ENCODE measurements at places on chromosomes 12 and 14.

DNA sequence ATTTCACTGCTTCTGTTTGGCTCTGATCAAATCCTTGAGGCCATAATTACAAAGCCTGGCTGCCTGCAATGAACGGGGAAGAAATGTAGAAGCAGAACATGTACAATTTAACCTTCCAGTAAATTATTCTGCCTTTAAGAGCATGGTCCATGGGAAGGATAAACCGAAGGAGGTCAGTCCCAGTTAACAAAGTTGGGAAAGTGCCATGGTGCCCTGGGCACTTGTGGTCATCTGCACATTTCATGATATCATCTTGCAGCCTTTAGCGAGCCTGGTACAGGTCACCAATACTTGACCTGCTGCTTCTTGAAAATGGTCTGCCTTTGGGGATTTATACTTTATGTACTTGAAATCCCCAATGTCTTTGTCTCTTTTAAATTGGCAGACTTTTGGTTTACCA is 175.9 kb upstream of the KITLG start:
- no peak for DNase-seq

DNA sequence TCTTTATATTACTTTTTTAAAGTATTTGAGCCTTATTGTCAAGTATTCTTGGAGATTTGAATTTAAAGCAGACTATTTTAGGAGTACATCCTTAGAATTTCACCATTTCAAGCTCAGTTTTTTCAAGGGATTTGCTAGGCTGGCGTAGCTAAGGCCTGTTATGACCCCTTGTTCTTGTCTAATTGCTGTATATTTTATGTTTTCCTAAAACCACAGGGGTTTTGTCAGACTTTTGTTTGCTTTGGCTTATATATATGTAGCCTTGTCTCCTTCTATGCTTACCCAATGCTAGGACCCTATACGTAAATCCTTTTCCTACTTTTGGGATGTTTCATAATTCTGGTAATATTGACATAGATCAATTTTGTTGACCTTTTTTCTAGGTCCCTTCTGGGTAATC is 147.0 kb upstream of the SYT10 start:
- DNase-seq = no peak

GRCh38 chr12:109446869-109447268 is 30.2 kb downstream of the KCTD10 start:
- no peak for DNase-seq

- peak; percentile 12 for DNase-seq
These were observed 919.4 kb downstream of the NRXN3 start for GRCh38 chr14:79089576-79089975.

DNA sequence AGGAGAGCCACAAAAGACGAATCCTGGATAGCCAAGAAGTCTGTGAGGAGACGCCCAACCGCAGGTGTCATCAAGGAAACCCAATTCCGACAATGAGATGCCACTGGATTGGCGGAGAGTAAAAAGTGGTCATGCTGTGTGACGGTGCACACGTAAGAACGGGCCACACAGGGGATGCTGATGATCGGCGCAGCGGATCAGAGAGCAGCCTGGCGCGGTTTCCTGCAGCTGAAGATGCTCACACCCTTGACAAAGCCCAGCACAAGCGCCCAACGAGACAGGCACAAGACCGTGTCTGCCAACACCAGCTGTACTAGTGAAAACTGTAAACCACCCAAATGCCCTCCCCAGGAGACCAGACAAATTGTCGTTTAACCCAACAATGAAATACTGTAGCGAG is 55.8 kb downstream of the CCDC85C start:
- no peak for DNase-seq

GRCh38 chr12:6730169-6730568 is 6.3 kb downstream of the COPS7A start:
- DNase-seq = no peak
